Activated CD4-positive, alpha-beta T cell treated with anti-CD3 and anti-CD28 coated beads for 36 hours (primary cell): ENCODE measurements at places on chromosomes 3 and 15.

DNA sequence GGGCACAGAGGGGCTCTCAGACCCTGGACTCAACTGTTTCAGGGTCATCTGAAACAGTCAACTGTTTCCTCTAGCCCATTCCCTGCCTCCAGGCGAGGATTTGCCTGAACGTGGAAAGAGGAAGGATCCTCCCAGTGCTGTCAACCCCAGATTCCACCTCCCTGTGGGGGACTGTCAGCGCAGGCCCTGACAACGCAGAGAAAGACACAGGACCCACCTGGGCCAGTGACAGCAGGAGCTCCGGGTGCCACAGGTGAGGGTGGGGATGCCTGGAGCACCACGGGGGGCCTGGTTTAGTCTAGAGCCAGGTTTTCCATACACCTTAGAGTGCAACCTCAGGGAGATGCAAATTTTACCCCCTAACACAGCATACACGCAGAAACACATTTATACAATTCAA is 19.5 kb upstream of the LAMP3 start:
- no peak for DNase-seq

- no peak for DNase-seq
These were observed 37.2 kb upstream of the CA12 start for GRCh38 chr15:63418811-63419210.

- DNase-seq, result peak; percentile 33
These were observed 1.6 kb upstream of the SATB1 start for GRCh38 chr3:18426597-18427193.

- DNase-seq, result peak; percentile 32
These were observed 47.6 kb downstream of the TXNRD3 start for GRCh38 chr3:126607214-126607908.

DNA sequence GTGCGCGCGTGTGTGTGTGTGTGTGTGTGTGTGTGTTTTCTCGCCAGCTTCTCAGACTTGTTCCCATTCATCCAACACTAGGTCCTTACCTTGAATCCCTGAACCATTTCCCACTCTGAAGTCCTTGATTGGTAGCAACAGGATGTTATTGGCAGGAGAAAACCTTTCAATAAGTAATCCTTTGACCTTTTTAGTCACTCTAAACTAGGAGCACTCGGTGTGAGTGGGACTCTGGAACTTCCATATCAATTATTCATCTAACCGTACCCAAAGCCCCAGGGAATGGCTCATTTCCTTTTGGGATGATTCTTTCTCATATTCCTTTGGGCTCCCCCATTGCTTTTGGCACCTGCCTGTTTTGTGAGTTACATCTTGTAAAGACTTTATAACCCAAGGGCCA is 140.2 kb upstream of the SPRED1 start:
- no peak for DNase-seq

- no peak for DNase-seq
These were observed 195.5 kb upstream of the MBNL1 start for GRCh38 chr3:152073267-152073666.

DNA sequence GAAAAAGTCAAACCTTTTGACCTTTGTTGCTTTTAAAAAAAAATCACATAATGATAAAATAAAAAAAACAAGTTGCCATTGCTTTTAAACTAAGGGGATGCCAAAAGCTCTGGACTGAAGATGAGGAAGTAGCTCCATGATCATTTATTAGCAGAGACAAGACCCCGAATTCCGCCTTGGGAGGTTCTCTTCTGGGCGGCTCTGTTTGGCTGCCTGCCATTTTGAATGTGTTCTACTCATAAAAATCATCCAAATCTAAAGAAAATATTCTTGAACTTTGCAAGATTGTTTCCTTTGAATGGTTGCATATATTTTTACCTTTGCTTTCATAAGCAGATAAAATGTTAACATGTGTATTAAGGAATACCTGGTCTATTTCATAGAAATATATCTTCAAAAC is 63.8 kb downstream of the NCEH1 start:
- no peak for DNase-seq

GRCh38 chr3:74633021-74633420 is 18.6 kb upstream of the CNTN3 start:
- no peak for DNase-seq

- no peak for DNase-seq
These were observed 180.9 kb upstream of the THBS1 start for GRCh38 chr15:39400002-39400401.

GRCh38 chr3:76551739-76552138 is 488.2 kb upstream of the ROBO2 start:
- DNase-seq, result no peak

GRCh38 chr3:142808103-142808917 is 80.6 kb downstream of the PCOLCE2 start:
- DNase-seq, result peak; percentile 15

GRCh38 chr3:196181127-196181546 is 30.1 kb downstream of the ZDHHC19 start:
- no peak for DNase-seq

DNA sequence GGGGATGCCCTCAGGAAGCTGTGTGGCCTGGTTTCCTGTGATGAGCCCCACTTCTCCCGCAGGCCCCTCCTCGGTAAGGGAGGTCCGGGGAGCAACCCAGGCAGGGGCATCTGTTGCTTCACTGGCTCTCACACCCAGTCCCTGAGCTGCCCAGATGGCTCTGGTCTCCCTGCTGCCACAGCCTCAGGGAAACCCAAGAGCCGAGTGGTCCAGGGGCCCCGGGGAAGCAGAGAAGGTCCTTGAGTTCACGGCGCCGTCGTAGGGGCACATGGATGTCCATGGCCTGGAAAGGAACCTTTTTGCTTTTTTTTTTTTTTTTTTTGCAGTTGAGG is 13.3 kb upstream of the LRRC15 start:
- DNase-seq, result no peak

- no peak for DNase-seq
These were observed 71.3 kb upstream of the LRTM1 start for GRCh38 chr3:54999159-54999558.

- DNase-seq, result peak; percentile 96
These were observed at the start of gene RPUSD2 for GRCh38 chr15:40569129-40569953. TSS of gene RPUSD2 (plus strand) at chr15:40569299. CDS start at chr15:40569338, 39 bp downstream.

DNA sequence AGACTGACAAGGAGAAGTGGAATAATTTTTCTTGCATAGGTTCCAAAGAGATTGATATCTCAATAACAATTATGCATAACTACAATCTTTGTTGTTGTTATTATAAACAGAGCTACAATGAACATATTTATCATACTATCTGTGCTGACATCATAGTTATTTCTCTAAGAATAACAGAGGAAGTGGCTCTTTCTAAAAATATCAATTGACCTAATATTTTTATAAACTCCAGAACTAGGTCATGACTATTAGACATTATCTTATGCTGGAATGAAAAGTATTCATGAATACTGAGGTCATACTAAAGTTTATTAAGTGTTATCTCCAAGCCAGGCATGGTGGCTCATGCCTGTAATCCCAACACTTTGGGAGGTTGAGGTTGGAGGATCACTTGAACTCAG is 114.1 kb downstream of the DCLK3 start:
- no peak for DNase-seq

GRCh38 chr3:14586611-14587010 is 46.5 kb upstream of the GRIP2 start:
- no peak for DNase-seq

- DNase-seq, result no peak
These were observed 249.2 kb downstream of the OPA1 start for GRCh38 chr3:193842029-193842798.

DNA sequence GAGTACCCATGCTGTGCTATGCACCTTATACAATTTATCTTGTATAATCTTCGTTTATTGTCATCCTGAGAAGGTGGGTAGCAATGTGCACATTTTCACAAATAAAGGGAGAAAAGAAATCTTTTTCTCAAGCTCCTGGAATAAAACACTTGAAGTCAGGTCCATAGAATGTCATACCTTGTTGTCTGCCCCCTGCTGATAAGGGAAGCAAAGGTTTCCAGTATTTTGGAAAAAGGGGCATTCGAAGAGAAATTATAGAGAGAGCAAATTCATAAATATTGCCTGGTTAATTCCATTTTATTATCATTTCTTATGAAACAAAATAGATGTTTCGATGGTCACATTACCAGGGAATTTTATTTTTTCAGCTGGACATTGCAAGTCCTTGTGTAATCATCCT is 277.8 kb downstream of the RAP2B start:
- no peak for DNase-seq

DNA sequence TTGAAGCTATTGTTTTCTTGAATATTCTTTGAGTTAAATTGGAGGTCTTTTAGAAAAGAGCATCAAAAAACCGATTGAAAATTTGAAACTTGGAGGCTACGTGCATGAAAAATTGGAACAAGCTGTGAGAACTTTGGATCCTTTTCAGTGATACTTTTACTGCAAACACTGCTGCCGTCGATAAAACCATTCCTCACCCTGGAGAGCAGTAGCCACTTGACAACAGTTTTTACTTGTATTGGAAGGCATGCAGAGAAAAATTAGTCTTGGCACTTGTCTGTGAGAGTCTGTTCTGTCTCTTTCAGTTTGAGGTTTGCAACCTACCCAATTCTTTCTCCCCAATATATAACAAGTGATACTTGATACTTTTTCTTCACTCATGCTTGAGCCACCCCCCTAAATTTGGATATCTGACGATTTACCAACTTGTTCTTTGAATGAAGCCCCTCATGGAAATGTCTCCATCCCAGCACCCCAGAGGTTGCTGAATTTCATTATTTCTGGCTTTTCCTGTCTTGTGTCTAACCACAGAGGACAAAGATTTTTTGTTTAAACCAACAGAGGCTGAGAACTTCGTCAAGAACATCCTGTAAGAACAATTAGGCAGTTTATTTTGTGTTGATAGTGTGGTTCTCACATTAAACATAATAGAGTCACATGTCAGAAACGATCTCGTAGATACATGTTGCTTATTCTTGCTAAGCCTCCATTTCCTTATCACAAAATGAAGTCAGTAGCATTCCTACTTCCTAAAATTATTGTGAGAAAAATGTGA is 307.3 kb upstream of the PLSCR5 start:
- DNase-seq, result no peak

DNA sequence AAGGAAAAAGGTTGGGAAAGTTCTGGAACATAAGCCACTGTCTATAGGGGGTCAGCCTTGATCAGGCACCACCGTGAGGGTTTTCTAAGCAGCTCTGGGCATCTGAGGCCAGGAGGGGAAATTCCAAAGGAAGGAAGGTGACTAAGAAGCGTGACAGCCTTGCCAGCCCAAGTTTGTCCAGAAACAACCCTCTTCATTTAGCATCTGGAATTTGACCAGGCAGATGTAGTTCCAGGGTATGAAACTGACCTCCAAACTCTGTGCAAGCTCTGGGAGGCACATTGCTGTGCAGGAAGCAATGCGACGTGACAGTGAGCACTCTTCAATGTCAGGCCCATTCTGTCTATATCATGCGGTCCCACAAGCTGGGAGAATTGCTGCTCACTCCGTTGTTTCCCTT is 85.4 kb upstream of the TPM1 start:
- DNase-seq, result no peak

DNA sequence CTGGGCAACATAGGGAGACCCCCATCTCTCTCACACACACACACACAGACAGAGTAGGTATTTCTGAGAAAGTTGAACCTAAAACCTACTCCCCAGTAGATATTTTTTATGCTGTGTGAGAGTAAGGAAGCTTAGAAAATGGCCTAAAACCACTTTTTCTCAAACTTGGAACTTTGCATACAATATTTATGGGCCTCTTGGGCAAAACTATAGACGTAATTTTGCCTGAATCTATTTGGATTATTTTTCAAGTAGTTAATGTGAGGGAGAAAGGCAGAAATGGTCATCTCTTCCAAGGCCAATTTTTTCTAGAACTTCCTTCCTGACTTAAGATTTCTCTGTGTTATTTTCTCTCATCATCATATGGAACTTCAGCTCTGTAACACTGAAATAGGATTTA is 81.7 kb downstream of the ZNF609 start:
- no peak for DNase-seq

DNA sequence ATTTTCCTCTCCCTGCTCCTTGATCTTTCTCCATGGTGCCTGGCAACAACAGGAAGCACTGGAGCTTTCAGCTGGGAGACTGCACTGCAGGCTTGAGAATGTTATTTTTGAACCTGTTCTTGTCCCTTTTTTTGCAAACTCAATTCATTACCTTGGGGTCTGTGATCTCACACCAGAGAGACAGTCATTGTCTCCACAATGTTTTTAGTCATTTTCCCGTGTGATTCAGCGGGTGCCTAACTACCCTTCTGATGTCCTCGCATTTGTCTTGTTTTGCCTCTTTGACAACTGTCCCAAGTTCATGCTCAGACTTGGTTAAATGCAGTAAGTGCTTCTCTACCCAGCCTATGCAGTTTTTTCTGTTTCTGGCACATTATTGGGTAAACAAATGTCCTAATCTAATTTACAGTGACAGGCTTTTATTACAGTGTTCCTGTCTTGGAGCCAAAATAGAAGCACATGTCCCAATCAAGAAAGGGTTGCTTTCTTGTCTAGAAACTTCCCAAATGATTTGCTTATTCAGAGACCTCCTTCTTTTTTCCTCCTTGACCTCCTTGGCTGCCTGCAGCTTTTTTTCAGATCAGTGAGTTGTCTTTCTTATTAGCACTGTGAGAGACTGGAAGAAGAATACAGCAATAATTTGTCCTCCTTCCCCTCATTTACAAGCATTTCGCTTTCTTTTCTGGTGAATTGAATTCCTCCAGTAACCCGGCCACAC is 162.4 kb downstream of the NSUN3 start:
- peak; percentile 24 for DNase-seq

DNA sequence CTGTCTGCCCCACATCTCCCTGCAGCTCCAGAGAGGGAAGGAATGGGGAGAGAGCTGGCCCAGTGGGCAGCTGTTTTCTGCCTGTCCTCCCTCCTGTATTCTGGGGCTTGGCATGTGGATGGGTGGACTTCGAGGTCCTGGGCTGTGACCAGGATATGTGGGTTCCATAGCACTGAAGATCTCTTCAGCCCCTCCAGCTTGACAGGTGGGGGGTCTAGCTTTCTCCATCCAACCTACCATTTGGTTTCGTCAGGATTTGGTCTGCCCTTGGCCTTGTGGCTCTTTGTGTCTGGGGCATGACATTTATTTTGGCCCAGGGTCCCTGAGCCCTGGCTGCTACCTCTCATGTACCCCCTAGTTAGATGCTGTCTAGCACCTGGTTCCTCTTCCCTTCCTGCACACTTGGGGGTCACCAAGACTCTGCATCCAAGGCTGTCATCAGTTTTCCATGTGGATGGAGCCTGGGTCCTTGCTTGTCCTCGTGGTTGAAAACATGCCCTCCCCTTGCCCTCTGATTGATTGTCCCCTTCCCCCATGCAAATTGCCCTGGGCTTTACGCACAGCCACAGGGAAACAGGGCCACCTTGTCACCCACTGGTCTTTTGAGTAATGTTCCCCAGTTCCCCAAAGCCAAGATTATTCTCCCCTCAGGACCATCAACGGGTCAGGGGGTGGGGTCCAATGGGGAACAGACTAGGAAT is 3.2 kb downstream of the EPHB3 start:
- DNase-seq, result no peak
